Stimulated activated naive CD4-positive, alpha-beta T cell treated with Interleukin-2 at 50 U/mL for 16 hours (primary cell): ENCODE measurements at places on chromosomes 3 and 15.

GRCh38 chr15:65223996-65224395, 12.7 kb upstream of the CILP start:
- DNase-seq, result no peak

DNA sequence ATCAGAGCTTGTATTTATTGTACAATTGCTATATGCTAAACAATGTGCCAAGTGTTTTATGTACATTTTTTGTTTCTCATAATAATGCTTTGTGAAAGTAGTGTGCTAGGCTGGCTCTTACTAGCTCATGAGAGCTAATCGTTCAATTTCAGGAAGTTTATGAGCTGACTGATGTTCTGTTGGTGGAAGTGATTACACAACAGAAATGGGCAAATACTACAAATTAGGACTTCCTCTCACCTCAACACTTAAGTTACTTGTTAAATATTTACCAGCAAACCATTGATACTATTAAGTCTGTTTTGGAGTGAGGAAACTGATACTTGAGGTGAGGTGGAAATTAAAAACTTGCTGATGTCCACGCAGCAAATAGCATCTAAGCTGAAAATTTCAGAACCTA, 32.3 kb downstream of the SLC9C1 start:
- no peak for DNase-seq

DNA sequence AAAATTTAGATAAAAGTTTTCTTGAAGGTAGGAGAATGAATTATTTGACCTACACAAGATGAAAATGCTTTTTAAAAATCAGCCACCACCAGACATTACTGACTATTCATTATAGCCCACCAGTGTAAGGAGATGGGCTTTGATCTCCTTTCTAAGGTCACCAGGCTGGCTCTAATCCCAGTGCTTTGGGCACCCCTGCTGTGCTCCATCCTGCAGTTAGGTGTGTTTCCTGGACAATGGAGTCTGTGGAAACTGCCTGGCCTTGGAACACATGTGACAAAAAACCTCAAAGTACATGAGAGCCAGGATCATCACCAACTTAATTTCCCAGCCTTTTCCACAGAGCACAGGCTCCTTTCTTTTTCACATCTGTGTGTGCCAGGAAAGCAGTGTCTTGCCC, 260.9 kb downstream of the CHST2 start:
- no peak for DNase-seq

DNA sequence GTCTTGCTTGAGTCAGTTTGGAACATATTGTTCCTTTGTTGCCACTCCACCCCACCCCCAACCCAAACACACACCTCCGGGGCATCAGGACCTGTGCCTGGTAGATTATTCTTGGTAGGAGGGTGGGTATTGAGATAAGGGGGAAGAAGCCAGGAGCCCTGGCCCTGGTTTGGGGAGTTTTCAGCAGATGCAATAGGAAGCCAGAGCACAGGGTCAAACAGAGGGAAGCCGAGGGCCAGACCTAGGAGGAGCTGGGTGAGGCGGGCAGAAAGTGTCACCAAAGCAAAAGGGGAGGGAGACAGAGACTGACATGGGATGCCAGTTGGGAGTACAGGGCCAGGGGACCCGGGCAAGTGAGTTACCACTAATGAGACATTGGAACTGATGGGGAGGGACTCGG, 163.1 kb downstream of the RPLP1 start:
- no peak for DNase-seq

- DNase-seq, result no peak
Observed at GRCh38 chr3:81249540-81250029, 511.9 kb downstream of the GBE1 start.

- no peak for DNase-seq
Observed at GRCh38 chr15:42890161-42890913, 30.2 kb downstream of the TTBK2 start.

DNA sequence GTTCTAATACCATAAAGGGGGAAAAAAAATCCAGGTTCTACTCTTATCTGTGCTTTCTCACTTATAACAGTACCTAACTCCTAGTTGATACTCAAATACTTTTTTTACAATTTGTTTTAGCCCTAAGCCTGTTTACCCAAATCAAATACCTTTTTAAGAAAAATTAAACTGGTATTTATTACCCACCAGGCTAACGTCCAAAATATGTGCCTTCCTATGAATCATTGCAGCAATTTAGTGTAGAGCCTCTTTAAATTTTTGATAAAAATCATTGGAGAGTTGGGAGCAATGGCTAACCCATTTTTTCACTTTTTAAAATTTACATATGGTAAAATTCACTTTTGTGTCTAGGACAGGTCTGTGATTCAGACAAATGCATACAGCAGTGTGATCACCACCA, 27.9 kb downstream of the FILIP1L start:
- DNase-seq, result no peak

DNA sequence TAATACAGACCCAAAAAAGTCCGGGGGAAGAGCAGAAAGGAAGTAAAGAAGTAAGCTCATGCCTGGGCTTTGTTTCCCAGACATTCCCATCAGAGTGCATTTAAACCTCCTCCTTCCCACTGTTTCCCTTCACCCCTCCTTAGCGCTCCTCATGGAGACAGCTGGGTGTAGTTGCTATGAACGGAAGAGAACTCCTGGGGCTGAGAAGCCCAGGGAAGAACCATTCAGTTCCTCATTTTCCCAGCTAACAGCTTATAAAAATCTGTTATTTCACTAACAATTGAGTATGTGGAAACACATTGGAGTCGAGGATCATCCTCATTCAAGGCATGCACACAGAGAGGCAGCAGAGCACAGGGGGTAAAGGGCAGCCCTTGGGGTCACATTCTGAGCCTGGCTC, 299.3 kb downstream of the SHQ1 start:
- no peak for DNase-seq

DNA sequence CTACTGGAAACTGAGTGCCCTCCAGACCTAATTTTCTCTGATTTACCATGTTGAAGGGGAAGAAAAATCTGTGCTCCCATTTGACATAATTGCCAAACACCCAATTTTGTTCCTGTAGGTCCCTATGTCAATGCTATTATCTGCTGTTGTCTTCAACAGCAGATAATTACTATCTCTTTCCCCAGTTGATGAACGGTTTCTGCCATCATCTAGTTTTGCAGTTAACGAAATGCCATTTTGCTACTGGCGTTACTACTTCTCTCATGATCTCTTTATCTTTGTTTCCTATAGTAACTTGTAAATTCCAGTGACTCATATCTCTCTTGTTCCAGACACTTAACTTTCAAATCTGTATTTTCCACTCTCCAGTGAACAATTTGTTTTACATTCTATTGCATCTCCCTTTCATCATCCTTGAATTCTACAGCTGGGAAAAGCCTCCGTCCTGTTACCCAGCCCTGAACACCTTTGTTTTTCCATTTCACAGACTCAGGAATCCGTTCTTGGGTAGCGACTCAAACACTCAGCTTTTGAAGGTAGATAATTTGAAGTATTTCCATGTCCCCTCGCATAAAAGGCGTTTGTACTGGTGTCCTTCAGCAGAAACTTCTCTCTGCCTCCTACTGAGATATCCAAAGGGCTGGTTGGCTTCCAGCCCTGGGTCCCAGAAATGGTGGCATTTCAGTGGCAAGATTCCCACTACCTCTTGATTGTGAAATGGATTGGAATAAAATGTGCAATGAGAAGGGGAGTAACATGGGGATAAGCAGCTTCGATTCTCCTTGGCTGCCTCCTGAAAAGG, 111.7 kb downstream of the FOXB1 start:
- no peak for DNase-seq

DNA sequence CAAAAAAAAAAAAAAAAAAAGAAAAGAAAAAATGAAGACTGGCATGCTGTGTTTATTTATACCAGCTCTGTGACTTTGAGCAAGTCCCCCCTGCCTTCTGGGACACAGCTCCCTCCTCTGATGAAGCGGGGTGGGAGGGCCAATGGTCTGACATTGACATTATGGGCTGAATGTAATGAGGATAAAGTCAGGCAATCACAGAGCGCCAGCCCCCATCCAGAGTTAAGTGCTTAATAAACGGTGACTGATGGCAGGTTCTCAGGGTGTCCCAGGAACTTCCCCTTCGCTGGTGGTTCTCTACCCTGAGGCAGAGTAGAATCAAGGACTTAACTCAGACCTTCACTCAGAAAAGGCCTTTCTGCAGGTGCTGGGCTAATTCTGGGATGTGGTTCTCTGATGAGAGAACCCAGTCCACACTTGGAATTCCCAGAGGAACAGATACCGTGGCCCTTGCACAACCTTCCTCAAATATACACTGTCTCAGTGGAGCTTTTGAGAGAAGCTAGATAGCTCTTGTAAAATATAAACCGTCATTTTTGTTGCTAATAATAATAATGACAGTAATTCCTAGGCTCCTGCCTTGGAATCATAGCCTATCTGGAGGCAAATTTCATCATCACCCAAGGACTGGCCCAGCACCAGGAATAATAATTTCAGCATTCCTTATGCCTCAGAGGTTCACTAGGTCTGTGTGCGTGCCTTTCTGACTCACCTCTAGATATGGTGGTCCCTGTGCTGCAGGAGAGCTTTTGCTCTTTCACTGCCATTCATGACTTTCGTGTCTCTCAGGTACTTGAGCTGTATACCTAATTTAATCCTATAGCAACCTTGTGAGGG, 115.8 kb downstream of the RPLP1 start:
- DNase-seq, result no peak

DNA sequence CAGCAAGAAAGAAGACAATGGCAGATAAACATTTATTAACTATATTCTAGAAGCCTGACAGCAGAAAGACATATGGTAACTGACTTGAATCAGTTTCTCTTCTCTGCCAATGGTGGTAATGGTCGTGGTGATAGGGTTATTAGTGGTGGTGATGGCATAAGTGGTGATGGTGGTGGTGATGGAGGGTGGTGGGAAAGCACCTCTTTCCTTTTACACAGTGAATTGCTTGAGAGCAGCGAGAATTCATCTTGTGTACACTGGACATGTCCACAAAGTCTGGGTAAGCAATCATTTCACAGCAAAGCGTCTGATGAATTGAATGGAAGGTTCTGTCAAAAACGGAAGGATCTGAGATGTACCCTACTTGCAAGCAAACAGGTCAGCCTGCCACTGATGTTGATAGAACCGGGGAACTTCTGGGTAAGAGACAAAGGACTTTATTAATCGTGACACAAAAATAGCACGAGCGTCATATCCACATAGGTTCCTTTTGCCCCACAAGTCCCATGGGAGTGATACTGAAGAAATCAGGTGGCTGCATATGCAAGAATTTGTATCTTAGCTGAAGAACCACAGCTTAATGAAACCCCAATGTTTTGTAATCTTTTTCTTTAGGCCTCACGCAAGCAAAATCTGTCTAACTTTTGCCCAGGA, 23.5 kb upstream of the TBC1D5 start:
- DNase-seq, result no peak

DNA sequence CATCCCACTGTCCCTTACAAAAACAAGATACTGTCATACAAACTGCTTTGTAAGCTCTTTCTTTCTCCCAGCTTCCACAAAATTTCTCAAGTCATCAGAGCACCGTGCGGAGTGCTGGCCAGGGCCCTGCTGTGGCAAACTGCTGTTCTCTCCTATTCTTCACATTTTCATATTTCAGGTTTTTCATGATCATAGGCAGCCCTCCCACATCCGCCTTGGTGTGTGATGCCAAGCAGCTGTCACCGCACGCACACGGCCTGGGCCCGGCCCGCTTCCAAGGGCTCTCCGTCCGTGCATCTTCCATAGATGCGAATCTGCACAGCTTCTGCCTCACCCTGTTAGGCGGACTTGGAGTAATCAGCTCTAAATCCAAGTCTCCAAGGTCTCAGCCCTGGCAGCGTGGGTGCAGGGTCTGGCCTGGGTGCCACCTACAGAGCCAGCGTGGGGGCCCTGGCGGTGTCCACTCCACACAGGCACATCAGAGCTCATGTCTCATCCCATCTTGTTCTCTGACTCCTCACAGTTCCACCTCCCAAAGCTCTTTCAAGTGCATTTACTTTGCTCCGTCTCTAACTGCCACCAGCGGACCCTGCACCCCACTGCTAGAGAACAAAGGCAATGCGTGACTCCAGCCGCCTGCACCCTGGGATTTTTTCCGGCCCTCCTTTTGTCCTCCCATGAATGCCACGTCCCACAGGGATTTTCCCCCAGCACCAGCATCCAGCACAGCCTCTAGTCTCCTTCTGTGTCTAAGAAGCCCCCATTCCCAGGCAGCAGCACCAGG, 27.2 kb downstream of the CYFIP1 start:
- DNase-seq, result no peak

DNA sequence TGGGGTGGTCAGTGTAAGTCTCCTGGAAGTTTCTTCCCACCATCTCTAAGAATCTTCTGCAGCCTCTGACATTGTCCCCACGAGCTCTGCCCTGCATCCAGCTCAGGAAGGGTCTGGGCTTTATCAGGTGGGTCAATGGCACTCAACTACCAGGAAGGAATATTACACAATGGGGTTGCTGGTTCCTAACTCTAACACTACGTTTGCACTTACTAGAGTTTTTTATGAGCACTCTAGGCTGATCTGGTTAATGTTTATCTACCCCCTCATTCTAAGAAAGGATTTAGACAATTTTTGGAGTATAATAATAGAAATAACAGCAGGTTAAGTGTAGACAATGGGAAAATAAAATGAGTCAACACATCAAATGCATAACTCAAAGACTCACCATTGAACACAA, 411.1 kb upstream of the RGMA start:
- DNase-seq, result no peak

GRCh38 chr3:187618722-187619121, 51.5 kb downstream of the SST start:
- no peak for DNase-seq

DNA sequence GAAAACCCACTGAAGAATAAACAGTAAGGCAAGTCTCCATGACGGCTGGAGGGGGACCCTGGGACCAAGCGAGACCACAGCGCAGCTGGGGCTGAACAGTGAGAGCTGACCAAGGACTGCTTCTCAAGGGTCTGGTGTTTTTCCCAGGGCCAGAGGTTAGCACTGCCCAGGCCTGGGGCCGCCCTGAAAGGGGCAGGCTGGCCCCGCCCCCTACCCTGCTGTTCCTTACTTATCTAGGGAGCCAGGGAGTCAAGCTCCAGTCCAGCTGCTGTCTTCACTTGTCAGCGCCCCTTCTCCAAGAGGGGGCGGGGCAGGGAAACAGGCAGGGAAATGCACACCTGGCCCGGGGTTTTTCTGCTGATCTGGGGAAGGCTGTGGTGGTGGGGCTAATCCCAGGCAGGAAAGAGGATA, 51.6 kb upstream of the HACD2 start:
- no peak for DNase-seq
